Kidney epithelial cell (primary cell): ENCODE measurements at places on chromosomes 16 and 17.

- DNase-seq = no peak
Observed at GRCh38 chr17:57256708-57257112, 387 bp downstream of the MSI2 start.

- no peak for DNase-seq
Observed at GRCh38 chr17:79154951-79155585, 80.4 kb downstream of the ENGASE start.

DNA sequence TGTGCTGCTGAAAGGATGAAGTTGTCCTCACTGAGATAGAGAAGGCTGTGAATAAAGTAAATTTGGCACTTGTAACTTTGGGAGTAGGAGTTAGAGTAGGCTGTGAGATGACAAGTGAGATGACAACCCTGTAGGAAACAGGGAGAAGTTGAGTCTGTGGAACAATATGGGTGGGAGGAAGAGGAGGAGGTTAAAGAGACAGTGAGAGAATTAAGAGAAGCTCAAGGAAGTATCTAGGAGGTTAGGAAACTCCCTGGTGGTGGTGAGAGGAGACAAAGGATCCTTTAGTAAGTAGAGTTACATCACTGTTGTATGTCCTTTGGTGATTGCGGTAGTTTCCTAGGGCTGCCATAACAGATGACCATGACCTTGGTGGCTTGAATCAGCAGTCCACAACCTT, 10.7 kb upstream of the HSD17B2 start:
- DNase-seq = no peak

- no peak for DNase-seq
Observed at GRCh38 chr17:42185621-42185930, 324 bp upstream of the HCRT start.

DNA sequence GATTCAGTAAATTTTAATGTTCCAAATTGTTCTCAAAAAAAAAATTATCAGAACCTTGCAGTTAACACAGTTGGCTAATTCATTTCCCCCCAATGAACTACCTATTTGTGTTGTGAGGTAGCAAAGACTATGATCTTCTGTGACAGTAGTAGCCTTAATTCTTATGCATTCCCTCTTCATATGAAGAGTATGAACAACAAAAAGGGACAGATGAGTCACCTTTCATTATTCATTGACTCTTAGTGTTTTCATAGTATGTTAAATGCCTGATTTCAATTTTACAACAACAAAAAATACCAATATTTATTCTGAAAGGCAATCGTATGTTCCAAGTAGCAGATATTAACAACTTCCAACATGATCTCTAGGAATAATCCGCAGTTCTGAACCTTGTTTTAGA, 3.6 kb upstream of the SLFN11 start:
- DNase-seq = no peak
